ENCODE measurements at places on chromosomes 5 and 9.

DNA sequence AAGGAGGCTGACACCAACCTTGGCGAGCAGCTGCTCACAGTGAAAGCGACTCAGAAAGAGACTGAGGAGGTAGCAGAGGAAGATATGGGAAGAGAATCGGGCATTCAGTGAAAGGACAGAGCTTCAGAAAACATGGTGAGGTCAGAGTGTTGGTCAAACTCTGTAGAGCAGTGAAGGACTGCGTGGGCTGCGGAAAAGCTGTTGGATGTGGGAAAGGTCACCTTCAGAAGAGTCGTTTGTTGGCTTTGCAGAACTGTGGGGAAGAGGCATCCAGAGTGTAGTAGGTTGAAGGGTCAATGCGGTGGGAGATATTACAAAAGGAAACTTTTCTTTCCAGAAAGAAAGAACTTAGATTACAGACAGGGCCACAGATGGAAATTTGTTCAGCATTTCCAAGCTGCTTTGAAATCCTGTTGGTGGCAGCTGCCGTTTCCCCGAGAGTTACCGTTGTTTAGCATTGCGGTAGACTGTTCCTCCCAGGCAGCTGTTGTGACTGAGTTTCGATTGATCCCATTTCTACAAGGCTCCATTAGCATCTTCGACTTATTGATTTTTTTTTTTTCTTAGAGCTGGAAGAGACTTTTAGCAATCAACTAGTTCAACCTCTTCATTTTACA, 58.3 kb upstream of the AFAP1L1 start:
- DNase-seq: no peak

DNA sequence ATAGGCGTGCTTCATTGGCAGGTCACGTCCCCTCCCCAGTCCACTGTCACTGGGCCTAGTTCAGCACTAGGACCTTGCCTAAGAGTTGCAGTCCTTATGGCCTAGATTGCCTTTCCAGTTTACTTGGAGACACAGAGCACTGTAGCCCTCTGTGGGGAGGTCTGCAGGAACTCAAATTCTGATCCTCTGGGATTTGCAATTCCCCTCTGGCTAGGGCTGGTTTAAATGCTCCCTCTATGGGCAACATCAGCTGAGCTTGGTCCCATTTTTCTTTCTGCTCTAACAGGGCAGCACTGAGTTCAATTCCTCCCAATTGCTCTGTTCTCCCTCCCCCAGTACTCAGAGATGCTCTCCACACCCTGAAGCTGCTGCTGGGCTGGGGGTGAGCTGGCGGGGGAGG, 358.2 kb downstream of the HTR1A start:
- no peak for DNase-seq

GRCh38 chr9:113502427-113503034, 39.0 kb downstream of the RGS3 start:
- no peak for DNase-seq

DNA sequence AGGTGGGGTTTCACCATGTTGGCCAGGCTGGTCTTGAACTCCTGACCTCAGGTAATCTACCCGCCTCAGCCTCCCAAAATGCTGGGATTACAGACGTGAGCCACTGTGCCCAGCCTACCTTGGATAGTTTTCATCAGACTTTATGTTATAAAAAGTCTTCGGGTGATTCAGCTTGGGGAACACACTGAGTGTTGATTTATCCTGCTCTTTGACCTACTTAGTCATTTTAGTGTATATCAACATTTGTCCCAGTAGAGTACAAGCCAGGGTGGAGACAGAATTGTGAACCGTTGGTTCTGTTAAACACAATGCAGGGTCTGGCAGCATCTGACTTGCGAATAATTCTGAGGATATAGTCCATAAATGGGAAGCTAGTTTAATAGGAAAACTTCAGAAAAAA, 39.7 kb downstream of the NFX1 start:
- peak; percentile 30 for DNase-seq

DNA sequence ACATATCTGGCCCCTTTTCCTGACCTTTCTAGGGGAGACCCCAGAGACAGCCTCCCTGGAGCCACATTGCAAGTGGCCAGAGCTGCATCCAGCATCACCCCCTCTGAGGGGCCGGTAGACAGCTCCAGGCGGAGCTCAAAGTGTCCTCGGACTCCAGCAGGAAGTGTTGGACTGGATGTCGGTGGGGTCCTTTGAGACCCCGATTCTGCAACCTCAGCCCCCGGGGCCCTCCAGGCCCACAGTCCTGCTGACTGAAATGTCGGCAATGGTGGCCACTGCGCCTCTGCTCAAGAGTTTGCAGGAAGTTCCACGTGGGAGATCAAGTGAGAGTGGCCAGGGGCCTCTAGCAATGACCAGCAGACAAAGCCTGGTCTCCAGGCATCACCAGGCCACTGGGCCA, 115.9 kb upstream of the FOXD4L5 start:
- DNase-seq: no peak

- no peak for DNase-seq
Observed at GRCh38 chr5:108793207-108793606, 45.5 kb downstream of the FER start.

- no peak for DNase-seq
Observed at GRCh38 chr9:79583952-79584654, 12.3 kb downstream of the TLE4 start.

- no peak for DNase-seq
Observed at GRCh38 chr5:78738104-78738503, 89.5 kb upstream of the LHFPL2 start.

GRCh38 chr5:355379-355935, 33.9 kb downstream of the AHRR start:
- no peak for DNase-seq

GRCh38 chr9:22383718-22384117, 62.9 kb upstream of the DMRTA1 start:
- no peak for DNase-seq

- DNase-seq: no peak
Observed at GRCh38 chr9:136138566-136138965, 19.9 kb upstream of the TMEM250 start.

- no peak for DNase-seq
Observed at GRCh38 chr9:135179976-135180375, 92.5 kb downstream of the OLFM1 start.

DNA sequence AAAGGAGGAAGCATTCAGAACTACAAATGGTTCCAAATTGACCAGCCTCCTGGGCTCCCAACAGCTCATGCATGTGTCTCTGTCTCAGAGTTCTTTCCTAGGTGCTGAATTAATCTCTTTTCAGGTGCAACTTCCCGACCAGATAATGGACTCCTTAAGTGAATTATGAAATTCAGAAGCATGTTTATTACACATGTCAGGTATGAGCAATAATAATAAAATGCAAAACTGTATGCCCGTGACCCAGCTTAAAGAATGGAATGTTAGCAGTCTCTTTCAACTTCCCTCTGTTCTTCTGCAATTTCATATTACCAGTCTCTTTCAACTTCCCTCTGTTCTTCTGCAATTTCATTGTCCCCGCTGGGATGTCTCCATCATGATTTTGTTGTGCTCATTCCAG, 60.4 kb downstream of the FBXL7 start:
- no peak for DNase-seq

DNA sequence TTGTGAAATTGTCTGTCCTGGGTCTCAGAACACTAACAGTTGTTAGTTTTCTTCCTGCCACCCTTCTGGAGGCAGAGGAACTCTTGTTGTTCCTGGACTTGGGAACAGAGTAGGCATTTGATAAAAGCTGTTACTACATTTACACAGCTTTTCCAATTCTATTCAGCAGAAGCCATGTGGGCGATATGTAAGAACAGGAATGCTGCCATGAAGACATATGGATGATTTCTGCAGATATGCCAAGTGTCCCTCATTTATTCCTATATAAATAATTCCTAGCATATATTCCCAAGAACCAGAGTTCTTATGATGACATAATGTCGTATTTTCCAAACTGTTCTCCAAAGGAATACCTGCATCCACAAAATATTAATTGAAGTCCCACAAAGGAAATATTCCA, 135.9 kb upstream of the DAB2 start:
- DNase-seq: no peak

GRCh38 chr9:103819936-103820335, 274.2 kb upstream of the SMC2 start:
- no peak for DNase-seq

DNA sequence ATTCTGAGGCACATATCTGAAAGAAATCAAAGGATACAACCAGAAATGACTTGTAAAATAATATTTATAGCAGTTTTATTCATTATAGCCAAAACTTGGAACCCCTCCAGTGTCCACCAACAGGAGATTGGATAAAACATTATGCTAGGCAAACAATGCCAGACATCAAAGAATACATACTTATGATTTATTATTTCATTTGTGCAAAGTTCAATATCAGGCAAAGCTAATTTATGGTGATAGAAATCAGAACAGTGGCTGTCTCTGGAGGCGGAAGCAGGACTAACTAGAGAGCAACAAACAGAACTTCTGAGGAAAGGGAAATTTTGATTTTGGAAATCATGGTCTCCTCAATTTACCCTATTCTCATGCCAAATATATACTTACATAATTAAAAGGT, 193.1 kb downstream of the ICE1 start:
- no peak for DNase-seq

DNA sequence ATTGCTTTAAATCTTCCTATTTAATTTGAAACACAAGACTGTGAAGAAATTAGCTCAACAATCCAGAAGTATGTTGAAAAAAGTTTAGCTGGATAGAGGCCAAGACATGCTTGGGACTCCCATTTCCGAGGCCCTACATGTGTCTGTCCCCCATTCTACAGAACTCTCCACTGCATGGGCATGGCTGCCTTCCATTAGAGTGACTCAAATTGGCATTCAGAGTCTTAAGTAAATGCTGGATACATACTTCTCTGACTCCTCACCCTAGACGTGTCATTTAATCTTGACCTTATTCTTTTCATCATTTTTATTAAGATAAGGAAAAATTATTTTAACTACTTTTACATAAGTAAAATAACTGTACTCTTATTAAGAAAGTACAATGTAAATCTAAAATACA, 530.4 kb upstream of the CDH9 start:
- DNase-seq: no peak

GRCh38 chr5:41790038-41790776, 80.0 kb downstream of the OXCT1 start:
- DNase-seq: no peak

DNA sequence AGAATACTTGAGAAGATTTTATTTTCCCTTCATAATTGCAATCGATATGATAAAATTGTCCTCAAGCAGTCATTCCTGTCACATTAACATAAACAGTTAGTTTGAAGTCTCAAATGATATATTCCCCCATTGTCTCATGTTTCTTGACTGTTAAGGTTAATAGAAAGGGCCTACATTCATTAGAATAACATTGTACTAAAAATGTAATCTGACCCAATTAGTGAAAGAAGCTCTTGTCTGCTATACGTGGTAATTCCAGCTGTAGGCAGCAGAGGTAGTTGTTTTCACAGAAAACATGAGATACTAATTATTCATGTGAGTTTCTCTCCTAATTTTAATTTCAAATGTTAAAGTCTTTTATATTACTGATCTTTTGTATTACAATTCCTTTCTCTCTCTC, 25.9 kb upstream of the AP3B1 start:
- peak; percentile 7 for DNase-seq

DNA sequence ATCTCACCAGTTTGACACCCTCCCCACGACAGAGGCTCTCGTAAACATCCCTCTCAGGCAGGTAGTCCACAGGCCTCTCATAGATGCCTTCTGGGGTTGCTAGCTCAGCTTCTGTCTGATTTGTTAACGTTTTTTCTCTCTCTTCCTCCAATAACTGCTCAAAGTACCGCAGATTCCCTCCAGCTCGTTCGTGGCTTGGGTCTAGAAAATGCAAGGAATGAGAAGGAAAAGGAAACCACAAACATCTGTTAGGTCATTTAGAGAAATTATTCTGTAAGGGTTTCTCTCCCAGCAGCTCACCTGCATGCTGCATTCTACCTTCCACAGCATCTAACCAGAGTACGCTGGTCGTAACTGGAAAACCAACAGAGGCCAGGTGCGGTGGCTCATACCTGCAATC, 18.5 kb downstream of the P4HA2 start:
- peak; percentile 35 for DNase-seq

GRCh38 chr5:76269932-76270610, 133.0 kb upstream of the IQGAP2 start:
- no peak for DNase-seq

All from AG08396 (cell line).